ENCODE measurements at places on chromosomes 3 and 15. TPM values are rescaled to one million over a fixed set of nuclear protein-coding genes. Genes with fewer than 3 reads are reported as not detected.

GRCh38 chr3:114011059-114011797, 45.1 kb downstream of the CCDC191 start:
- DNase-seq, result no peak

The AP3B2 gene
- total RNA-seq, result not detected

The SST gene
- total RNA-seq, result not detected

DNA sequence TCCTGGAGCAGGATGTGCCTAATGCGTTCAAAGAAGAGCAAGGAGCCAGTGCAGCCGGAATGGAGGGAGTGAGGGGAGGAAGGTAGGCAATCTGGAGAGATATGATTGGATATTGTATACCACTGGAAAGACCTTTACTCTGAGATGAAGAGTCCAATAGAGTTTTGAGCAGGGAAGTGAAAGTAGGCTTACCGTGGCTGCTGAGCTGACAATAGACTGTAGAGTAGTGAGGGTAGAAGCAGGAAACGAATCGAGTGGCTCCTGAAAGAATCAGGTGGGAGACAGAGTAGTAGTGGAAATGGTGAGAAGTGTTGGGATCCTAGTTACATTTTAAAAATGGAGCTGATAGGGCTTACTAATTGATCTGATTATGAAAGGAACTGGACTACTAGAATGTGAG, 51.8 kb upstream of the NUDT16 start:
- DNase-seq, result no peak

GRCh38 chr15:101450403-101451265, 38.9 kb downstream of the PCSK6 start:
- DNase-seq, result no peak

DNA sequence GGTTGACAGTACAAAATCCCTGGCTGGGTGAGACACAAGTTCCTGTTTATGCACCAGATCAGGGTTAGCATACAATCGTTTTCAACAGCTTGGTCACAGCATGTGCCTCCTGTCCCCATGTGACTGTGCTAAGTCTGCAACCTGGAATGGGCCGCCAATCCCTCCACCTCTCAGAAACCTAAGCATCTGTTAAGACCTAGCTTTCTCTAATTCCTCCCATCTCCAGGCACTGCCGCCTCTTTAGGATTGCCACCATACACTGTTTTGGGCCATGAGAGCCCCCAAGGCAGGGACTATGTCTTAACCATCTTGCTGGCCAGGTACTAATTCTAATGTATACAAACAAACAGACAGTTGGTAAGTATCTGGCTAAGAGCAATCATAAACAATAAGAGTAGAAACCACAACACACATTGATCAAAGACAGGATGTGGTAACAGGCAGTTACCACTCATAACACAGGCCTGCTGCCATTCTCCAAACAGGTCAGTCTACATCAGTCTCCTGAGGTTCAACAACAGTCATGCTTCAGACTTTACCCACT, 25.6 kb downstream of the SEC22C start:
- no peak for DNase-seq

The MTFMT gene
- 17.8 TPM for total RNA-seq

GRCh38 chr3:57729334-57730045, 26.6 kb upstream of the SLMAP start:
- DNase-seq, result no peak

- DNase-seq, result no peak
Observed at GRCh38 chr15:77358545-77359240, 61.2 kb downstream of the PEAK1 start.

The TKT gene
- 707 TPM for total RNA-seq

DNA sequence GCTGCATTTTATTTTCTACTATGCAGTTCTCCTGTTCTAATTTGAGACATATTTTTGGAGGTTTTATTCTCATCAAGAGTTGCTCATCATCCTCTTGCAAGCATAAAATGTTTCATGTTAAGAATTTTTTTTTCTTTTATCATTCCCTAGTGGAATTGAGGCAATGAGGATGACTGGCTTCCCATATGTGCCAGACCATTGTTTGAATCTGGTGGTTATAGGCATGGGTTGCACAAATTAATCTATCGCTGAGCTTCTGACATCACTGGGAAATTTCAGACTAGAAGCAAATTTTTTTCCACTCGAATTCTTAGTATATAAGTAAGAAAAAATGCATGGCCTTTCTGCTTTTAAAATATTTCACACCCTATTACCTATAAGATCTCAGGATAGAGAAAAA, 279.1 kb upstream of the PLSCR5 start:
- no peak for DNase-seq

DNA sequence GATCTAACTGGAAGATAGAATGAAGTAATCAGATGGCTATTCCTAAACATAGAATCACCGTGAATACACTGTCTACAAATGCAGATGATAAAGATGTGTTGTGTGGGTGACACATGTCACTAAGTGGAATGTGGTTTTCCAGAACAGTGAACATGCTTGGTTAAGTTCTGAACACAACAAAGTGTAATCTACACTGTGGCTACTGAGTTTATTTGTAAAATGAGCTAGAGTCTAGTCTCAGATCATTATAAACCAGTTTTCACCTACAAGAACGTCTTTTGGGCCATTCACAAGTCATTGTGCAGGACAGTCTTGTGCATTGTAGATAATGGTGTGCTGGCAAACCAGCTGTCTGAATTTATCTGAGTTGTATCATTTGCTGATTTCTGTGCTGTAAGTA, 35.3 kb downstream of the OXNAD1 start:
- DNase-seq, result no peak

DNA sequence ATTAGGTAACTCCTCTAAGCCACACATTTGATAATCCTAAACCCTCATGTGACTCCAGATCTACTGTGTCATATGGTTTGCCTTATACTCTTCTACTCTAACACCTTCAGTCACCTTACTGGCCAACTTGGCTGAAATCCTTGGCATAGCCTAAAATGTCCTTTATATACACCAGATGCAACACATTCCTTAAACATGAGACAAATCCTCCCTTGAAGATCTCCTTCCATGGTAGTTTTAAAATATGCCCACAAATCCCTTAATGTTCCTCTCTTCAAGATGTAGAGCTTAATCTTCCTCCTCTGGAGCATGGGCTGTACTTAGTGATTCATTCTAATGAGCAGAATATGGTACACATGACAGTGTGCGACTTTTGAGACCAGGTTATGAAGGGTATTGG, 238.9 kb downstream of the SUCLG2 start:
- DNase-seq, result no peak

DNA sequence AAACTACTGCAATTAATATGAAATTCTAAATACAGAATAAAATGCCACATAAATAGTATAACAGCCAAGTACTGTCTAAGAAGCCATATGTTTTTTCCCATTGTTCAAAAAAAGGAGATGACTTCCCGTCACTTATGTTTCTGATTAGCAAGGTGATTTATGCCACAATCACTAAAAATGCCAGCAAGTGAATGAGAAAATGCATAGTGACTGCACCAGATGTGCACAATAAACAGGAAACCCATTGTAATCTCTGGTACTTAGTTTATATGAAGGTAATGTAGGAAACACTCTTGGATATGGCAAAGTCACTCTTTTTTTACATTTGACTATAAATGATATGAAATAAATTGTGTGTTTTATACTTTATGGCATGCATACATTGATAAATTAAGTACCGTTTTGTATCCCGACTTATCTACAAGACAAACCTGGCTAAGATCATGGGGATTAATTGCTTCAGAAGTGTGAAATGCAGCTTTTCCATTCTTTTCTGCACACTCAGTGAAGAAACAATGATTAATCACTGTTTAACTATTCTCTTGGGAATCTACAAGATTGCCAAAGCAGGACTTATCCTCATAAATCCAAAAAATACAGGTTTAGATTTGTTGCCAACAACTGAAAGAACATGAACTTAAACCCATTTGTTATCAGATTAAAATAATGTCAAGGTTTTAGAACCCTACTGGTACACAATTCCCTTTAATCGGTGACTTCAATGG, 164.5 kb downstream of the TBC1D5 start:
- DNase-seq, result no peak

GRCh38 chr3:122245513-122246174, 62.2 kb downstream of the CASR start:
- no peak for DNase-seq

GRCh38 chr3:51703761-51704510, 2.9 kb upstream of the GRM2 start:
- DNase-seq, result no peak

GRCh38 chr3:14847613-14848541, 29.1 kb downstream of the FGD5 start:
- peak; percentile 33 for DNase-seq

DNA sequence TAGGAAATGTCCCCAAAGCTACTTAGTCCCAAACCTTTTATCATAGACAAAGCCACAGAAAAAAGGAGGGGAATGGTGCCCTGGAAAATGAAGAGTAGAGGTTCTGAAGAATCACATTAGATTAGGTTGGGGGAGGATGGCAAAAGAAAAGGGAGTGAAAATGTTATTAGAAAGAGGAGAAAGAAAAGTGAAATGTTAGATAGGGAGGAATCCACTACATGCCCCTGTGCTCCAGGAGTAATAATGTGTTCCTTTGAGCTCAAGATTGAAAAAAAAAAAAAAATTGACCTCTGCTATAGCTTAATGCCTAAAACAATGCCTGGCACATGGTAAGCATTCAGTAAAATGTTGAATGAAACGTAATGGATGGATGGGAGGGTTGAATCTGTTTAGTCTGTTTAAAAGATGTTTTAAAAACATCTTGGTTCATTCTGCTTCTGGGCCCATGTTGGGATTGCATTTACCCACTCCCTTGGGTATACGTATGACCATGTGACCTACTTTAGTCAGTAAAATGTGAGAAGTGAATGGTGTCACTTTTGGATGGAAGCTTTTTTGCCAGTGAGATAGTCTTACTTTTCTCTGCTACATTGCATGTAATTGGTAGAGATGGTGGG, 19.0 kb downstream of the MAPK6 start:
- DNase-seq, result no peak

GRCh38 chr3:171358181-171358880, 101.9 kb downstream of the TNIK start:
- DNase-seq, result no peak

All from MG63 (cell line).